ENCODE measurements at places on chromosomes 1 and 21. TPM values are rescaled to one million over a fixed set of nuclear protein-coding genes. Genes with fewer than 3 reads are reported as not detected.

DNA sequence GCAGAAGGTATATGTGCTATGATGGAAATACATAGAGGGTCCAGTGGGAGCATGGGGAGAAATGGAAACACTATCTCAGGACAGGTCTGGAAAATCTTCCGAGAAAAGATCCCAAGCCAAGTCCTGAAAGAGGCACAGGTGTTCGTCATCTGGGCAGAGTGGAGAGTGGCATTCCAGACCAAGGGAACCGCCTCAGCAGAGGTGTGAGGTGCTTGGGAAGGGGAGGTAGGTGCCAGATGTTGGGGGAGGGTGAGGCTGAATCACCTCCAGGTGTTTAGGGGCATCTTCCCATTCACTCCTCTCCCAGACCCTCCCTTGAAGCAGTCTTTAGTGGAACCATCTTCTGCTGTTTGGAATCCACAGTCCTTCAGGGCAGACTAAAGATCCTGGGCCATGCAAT is 23.5 kb upstream of the LRRN2 start:
- H3K4me3 ChIP-seq = no peak overlapping the region
- DNase-seq = no peak
- peaks cover 14% of the 10 kb centered on the region for H3K4me1 ChIP-seq
- H3K36me3 ChIP-seq = no peaks in the 10 kb centered on the region
- no peak overlapping the region for H3K27ac ChIP-seq

DNA sequence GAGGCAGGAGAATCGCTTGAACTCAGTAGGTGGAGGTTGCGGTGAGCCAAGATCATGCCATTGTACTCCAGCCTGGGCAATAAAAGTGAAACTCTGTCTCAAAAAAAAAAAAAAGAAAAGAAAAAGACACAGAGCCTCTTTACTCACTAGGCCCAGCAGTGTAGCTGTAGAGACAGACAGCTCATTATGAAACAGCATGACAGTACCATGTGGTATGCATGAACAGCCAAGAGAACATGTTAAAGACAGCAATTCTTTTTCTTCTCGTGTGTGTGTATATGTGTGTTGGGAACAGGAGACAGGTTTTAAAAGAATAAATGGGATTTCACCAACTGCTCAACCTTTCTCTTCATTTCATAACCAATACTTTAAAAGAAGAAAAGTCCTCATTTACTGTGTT is 118.8 kb downstream of the PIK3R3 start:
- DNase-seq = no peak
- H3K36me3 ChIP-seq = peaks cover 21% of the 10 kb centered on the region
- no peak overlapping the region for H3K4me3 ChIP-seq
- H3K4me1 ChIP-seq = no peaks in the 10 kb centered on the region
- no peak overlapping the region for H3K27ac ChIP-seq

DNA sequence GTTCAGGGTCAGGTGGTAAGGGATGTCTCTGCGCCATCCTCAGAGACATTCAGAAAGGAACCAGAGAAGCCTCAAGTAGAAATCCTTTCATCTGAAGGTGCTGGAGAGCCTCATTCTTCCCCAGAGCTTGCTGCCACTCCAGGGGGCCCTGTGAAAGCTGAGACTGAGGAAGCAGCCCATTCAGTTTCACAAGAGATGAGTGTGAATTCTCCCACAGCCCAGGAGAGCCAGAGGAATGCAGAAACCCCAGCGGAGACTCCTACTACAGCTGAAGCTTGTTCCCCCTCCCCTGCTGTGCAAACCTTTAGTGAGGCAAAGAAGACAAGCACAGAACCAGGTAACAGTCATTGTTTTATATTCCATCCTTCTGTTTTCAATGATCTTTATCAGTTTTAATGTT is 38.7 kb downstream of the ZBTB40 start:
- no peaks in the 10 kb centered on the region for H3K27me3 ChIP-seq
- H3K4me1 ChIP-seq = peaks cover 1% of the 10 kb centered on the region
- H3K4me3 ChIP-seq = no peak overlapping the region
- no peak overlapping the region for H3K27ac ChIP-seq
- peaks cover 19% of the 10 kb centered on the region for H3K36me3 ChIP-seq

Gene SH2D2A
- 0.58 TPM for total RNA-seq

Gene NEGR1
- total RNA-seq = 2.4 TPM

Measured in mesothelial cell of epicardium (in vitro differentiated cells).